ENCODE measurements at places on chromosomes 3 and 15. TPM values are rescaled to one million over a fixed set of nuclear protein-coding genes. Genes with fewer than 3 reads are reported as not detected.

Gene PLCL2
- 17.0 TPM for total RNA-seq

Gene CLDN16
- total RNA-seq, result not detected

Gene RASGRF1
- total RNA-seq, result 0.16 TPM

Gene SPATA12
- total RNA-seq, result 0.29 TPM

All from breast epithelium (tissue), 4 donors.